BJ (cell line): ENCODE measurements at places on chromosomes 4 and X.

GRCh38 chr4:113869743-113870375, 108.3 kb upstream of the CAMK2D start:
- no peak for DNase-seq

DNA sequence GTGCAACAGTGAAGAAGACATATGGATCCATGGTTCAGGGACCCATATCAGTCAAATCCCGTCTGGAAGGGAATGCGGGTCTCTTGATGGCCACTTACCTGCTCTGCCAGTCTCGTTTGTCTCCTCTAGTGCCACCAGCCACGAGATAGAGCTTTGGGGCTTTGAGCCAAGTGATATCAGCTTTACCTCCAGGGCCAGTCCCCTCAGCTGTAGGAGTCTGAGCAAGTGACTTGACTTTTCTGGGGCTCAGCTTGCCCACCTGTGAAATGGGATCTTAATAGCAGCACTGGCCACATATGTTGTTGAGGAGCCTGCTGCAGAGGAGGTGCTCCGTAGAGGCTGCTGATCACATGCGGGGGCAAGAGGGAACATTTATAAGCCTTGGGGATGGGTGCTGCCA, 1.2 kb downstream of the SLC2A9 start:
- no peak for DNase-seq

DNA sequence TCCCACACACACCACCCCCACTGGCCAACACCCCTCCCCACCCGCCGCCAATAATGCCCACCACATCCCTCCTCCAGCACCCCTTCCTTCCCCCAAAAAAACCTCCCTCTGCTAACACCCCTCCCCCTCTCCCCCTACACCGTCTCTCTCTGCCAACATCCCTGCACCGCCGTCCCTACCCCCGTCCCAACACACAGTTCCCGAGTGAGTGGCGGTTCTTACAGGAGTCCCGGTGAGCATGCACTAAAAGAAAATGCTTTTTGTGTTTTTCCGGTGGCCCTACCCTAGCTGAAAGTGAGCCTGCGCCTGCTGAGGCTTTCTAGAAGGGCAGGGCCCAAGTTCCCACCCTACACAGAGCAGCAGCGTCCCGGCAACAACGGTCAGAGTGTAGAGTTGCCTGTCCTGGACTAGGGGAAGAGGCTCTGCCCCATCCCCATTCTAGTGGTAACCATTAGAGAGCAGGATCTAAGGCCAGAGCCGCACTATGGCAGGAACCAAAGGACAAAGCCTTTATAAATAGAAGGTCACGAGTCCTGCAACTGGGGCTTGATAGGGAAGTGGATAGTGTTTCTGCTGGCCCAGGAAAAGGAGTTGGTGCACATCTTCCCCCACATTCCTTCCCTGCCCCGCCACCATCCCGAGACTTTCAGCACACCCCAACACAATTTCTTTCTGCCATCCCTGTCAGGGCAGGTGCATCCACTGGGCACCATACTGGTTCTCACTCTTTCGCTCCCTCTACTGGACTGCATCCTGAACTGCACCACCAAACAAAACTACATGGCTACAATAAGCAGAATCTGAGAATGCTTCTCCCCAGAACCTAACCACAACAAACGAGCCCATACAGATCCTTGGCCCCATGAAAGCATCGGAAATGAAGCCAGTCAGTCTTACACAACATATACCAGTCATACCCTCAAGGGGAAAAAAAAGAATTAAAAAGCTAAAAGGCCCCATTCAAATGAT, 78.1 kb upstream of the PAGE3 start:
- no peak for DNase-seq

DNA sequence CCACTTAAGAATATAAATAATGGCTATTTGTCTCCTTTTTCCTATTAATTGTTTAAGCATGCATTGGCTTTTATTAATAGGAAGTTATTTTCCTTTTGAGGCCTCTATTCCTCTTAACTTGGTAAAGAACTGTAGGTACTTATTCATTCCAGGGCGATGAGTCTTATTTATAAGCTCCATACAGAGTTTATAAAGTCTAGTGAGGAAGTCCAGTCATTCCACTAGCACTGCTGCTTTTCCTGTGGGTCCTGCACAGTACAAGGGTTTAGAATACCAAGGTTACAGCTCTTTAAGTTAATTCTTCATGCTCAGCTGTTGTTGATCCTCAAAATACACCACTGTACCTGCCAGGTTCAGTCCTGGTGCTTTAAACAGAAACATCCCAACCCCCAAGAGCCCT, 28.5 kb upstream of the WNK3 start:
- DNase-seq = no peak

- no peak for DNase-seq
These were observed 297.1 kb downstream of the PPP3CA start for GRCh38 chr4:101050088-101050836.

DNA sequence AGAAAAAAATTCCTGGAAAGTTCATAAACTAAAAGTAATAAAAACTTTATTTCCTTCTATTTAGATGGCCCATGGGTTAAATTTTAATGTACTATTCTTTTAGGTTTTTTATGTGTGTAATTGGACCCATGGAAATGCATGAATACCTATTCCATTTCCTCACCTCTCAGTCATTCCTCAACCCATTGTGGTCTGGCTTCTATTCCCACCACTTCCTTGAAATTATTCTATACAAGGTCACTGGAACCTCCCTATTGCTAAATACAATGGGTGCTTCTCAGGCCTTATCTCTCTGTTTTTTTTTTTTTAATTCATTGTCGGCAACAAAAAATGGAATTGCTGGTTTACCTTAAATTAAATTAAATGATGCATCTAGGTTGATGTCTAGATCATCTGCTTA, 17.2 kb downstream of the SLC39A8 start:
- no peak for DNase-seq

DNA sequence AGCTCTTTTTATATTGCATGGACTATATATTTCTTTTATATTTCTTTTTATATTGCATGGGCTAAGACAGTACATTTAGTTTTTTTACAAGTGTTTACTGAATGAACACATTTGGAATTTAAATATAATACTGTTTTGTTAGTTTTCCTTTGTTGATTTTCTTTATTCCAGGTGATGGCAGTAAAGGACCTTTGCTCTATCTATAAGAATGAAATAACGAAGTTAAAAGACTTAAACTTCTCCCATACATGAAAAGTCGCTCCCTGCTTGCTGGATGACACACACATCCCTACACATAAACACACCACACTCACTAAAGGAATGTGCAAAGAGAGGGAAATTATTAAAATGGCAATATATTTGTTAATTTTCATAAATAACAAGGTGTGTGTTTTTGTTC, 102.5 kb upstream of the ANXA10 start:
- no peak for DNase-seq

DNA sequence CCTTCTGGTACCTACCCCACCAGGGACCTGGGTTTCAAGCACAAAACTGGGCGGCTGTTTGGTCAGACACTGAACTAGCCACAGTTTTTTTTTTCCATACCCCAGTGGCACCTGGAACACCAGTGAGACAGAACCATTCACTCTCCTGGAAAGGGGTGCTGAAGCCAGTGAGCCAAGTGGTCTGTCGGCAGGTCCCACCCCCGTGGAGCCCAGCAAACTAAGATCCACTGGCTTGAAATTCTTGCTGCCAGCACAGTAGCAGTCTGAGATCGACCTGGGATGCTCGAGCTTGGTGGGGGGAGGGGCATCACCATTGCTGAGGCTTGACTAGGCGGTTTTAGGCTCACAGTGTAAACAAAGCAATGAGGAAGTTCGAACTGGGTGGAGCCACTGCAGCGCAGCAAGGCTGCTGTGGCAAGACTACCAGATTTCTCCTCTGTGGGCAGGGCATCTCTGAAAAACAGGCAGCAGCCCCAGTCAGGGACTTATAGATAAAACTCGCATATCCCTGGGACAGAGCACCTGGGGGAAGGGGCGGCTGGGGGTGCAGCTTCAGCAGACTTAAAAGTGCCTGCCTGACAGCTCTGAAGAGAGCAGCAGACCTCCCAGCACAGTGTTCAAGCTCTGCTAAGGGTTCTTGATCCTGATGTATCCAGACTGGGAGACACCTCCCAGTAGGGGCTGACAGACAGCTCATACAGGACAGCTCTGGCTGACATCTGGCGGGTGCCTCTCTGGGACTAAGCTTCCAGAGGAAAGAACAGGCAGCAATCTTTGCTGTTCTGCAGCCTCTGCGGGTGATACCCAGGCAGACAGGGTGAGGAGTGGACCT, 223.0 kb downstream of the COX18 start:
- DNase-seq = no peak

DNA sequence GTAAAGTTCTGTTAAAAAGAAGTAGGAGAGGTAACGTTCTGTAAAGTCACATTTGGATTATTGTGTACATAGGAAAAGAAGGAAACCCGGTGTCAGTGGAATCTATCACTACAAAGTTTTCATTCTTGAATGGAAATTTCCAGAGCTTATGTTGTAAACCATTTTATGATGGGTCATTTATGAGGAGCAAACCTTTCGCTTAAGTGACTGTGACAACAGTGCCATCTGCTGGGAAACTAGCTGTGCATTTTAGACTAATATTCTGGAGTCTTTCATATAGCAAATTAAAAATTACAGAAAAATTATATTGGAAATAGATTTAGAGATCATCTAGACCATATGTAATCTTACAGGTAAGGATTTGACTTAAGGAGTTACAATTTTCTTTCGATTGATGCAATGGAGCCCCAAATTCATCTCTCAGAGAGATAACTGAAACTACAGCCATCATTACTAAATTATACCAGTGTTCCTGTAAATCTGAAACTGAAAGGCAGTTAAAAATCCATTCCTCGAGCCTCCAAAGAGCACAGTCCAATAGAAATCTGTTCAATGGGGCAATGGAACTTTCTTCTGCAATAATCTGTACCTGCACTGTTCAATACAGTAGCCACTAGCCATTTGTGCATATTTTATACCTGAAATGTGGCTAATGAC, 26.9 kb downstream of the ASB9 start:
- no peak for DNase-seq

DNA sequence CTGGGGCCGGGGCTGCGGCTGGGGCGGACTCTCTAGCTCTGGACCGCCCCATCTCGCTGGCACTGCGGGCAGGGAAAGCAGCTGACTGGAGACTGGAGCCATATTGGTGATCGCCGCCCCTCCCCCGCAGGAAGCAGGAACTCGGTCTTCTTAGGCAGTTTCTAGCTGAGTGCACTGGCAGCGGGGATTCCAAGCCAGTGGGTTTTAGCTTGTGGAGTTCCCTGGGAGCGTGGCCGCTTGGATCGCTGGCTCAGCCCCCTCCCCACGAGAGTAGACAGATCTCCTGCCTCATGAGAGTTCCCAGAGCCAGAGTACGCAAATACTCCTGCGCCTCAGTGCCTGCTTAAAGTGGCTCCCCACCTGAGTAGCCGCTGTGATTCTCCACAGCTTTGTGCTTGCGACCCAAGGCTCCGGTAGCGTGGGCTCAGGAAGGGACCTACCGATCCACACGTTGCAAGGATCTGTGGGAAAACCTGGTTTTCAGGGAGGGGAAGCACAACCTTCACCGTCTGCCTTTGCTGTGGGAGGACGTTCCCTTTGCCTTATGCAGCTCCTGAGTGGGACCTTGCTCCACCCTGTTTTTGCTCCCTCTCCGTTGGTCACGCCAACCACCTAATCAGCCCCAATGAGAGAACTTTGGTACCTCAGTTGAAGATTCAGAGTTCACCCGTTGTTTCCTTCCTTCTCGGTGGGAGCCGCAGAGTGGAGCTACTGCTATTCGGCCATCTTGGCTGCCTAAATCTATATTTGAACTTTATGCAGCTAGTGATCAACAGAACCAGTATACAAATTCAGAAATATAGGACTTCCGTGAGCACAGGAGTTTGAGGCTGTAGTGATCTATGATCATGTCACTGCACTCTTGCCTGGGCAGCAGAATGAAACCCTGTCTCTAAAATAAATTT, 803.9 kb upstream of the PCDH10 start:
- no peak for DNase-seq

DNA sequence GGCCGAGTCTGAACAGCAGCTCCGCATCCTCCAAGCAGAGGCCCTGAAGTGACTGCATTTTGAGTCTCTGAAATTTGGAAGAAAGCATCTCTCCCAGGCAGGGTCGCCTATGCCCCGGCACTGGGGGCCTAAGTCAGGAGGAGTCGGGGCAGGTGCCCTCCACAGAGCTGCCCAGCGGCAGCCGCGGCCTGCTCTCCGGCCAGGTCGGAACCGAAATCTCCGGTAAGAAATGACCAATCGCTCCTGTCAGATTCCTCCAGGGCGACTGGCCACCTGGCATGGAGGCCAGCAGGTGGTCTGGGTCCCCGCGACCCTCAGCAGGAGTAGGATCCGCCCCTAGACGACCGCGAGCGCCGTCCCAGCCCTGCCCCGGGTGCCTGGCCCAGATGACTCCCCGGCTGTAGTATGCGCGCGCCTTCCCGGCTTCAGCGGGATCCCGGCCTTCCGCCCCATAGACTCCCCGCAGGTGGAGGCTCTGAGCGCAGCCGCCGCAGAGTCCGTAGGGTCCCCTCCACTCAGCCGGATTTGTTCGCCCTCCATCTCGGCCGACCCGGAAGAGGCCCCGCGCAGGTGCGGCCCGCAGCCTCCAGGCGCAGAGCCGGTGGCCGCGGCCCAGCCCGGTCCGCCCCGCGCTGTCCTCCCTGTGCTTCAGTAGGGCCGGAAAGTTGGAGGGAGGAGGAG, 1.5 kb downstream of the NKX1-1 start:
- no peak for DNase-seq

DNA sequence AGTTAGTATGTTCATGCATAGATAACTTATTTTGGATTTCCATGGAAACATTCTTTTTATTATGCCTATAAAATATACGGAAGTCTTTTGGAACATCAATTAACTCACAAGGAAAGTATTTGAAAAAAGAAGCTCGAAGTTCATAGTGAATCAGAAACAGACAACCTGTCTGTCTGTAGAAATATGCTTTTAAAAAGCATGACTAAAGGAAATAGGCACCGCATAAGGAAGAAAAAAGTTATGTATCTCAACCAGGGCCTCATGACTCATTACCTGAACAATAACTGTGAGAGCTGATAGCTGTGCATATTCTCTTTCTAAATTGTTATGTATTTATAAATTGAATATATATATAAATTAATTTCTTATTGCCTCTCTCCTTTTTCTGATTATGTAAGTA, 324.1 kb downstream of the TLL1 start:
- DNase-seq = no peak

GRCh38 chr4:138949866-138950265, 65.7 kb upstream of the NOCT start:
- DNase-seq = no peak

DNA sequence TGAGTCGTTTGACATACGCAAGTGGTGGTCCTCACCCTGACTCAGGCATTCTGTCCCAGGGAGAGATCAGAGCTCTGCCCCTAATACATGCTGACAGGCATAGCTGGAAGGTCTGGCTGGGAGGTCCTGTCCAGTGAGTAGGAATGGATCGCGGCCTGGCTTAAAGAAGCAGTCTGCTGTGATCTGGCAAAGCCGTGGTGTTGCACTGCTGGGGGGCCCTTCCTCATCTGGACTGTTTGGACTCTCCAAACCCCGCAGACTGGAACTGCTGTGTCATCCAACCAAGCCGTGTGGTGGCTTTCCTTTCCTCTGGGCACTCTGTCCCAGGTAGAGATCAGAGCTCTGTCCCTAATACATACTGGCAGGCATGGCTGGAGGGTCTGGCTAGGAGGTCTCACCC, 64.3 kb upstream of the MAGEB16 start:
- no peak for DNase-seq

GRCh38 chrX:87160435-87161010, 357.1 kb upstream of the KLHL4 start:
- no peak for DNase-seq

- no peak for DNase-seq
These were observed 63.4 kb downstream of the GALNTL6 start for GRCh38 chr4:171876636-171877035.
